Suppressor macrophage treated with lipopolysaccharide for 4 hours (primary cell): ENCODE measurements at places on chromosomes 13 and 19.

DNA sequence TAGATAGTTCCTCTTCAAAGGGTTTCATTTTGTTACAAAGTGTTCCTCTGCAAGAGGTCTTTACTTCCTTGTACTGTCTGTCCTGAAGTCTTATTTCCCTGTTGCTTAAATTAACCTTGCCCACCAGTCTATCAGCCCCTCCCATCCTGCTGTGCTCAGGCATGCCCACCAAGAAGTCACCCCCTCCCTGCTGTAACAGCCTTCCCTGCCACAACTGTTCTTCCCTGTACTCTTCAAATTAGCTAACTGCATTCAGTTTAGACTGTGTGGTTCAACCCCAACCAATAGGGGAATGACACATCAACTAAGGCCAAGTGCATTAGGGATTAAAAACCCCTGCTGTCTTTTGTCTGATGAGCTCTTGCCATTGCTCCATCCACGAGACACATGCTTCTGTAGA is 34.4 kb upstream of the ZNF562 start:
- DNase-seq = peak; percentile 18

GRCh38 chr19:43902399-43902798 is 32.7 kb downstream of the ZNF45 start:
- DNase-seq = no peak

GRCh38 chr13:105159841-105160240 is 1375.6 kb downstream of the EFNB2 start:
- DNase-seq = no peak

DNA sequence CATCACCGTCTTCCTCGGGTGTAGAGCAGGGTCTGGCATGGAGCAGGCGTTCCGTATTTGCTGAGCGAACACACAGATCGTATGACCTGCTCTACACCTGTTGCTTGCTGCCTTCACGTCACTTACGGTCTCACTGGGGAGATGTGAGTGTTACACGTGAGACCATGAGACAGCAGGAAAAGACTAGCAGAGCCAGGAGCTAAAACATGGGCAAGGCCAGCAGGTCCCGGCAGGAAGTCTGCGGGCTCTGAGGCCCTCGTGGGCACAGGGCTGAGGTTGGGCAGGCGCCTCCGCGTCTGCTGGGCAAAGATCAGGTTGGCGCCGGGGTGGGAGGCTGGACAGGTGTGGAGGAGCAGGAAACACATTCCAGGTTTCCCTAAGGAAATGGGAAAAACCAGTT is 19.7 kb upstream of the GTF3A start:
- no peak for DNase-seq

DNA sequence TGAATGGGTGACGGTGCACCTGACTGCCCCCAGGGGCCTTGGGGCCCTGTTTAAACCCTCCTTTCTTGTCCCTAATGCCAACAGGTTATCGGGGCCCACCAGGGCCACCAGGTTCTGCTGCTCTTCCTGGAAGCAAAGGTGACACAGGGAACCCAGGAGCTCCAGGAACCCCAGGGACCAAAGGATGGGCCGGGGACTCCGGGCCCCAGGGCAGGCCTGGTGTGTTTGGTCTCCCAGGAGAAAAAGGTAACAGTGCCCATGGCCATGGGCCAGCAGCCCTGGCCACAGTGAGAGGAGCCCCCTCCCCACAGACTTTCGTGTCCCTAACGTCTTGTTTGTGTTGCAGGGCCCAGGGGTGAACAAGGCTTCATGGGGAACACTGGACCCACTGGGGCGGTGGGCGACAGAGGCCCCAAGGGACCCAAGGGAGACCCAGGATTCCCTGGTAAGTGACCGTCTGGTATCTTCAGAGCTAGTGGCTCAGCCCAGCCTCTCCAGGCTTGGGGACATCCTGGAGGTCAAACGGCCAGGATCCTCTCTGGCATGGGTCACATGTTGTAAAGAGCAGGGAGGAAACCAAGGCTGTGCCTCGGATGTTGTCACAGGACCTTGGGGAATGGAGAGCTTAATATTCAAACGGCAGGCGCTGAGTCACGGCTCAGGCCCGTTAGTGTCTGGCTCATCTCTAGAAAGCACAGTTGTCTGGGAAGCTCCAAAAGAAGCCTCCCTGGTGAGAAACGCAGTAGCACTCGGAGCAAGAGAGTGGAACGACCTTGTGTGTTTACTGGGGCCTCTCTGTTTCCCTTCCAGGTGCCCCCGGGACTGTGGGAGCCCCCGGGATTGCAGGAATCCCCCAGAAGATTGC is 58.3 kb downstream of the RAB20 start:
- no peak for DNase-seq

DNA sequence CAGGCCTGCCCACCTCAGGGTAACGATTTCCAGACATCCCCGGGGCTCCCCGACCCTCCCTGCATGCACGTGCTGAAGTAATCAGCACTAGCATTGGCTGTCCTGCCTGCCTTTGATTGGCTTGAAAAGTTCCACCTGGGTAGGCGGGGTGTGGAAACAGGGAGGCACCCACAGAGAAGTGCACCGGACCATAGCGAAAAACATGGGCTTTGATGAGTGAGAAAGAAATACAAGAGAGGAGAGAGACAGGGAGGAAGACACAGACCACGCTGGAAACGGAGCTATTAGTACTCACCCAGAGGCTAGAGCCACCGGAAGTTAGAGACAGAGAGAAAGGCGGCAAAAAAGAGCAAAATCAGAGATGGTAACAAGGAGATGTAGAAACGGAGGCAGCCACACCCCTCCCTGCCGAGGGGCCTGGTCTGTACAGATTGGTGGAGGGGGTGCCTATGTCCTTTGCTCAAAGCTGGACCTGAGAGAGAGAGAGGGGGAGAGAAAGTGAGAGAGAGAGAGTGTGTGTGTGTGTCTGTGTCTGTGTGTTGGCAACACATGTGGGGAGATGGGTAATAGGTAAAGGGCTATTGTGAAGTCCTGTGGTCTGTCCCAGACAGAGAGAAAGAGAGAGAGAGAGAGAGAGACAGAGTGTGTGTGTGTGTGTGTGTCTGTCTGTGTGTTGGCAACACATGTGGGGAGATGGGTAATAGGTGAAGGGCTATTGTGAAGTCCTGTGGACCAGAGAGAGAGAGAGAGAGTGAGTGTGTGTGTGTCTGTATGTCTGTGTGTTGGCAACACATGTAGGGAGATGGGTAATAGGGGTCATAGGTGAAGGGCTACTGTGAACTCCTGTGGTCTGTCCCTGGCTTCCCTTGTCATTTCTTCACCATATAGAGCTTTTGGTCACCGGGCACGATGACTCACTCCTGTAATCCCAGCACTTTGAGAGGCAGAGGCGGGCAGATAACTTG is 2.9 kb downstream of the CGB3 start:
- DNase-seq = peak; percentile 27

DNA sequence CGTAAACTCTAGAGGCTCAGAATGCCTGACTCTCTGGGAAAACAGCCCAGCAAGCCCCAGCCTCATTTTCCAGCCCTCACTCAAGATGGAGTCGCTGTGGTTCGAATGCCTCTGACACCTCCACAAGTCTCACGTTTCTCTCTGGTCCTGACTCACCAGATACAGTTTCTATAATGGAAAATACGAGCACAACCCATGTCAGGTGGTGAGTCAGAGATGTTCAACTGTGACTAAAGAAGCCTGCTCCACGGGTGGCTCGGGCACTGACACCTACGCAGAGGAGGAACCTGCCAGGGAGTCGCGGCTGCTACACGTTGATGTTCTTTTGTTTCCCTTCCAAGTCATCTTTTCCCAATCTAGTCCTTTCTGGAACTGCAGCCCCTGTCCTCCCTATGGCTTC is 87.1 kb upstream of the STK24 start:
- DNase-seq = no peak

DNA sequence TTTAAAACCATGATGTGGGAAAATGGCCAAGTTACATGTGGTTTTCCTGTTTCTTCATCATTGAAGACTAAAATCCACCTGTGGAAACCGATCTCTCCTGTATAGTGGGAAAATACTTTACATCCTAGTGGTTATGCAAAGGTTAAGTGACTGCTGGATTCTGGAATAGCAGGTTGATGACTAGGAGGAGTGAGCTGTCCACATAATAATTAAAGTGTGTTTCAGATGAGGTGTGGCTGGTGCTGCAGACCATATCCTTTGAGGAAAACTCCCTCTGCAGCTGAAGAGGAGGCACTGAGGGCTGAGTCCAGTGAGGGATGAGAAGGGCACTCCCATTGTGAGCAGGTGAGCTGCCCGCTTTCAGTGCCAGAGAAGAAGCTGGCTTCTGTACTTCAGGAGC is 43.2 kb downstream of the DCLK1 start:
- DNase-seq = no peak

DNA sequence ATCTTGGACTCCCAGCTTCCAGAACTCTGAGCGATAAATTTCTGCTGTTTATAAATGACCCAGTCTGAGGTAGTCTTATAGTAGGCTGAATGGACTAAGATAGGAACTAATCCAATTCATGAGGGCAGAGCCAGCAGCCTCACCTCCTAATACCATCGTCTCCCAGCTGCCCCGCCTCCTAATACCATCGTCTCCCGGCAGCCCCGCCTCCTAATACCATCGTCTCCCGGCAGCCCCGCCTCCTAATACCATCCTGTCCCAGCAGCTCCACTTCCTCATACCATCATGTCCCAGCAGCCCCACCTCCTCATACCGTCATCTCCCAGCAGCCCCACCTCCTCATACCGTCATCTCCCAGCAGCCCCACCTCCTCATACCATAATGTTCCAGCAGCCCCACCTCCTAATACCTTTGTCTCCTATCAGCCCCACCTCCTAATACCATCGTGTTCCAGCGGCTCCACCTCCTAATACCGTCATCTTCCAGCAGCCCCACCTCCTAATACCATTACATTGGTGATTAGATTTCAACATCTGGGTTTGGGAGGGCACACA is 2.4 kb upstream of the ARGLU1 start:
- peak; percentile 57 for DNase-seq

- peak; percentile 72 for DNase-seq
Observed at GRCh38 chr19:50147462-50148423, 15.3 kb downstream of the IZUMO2 start.

DNA sequence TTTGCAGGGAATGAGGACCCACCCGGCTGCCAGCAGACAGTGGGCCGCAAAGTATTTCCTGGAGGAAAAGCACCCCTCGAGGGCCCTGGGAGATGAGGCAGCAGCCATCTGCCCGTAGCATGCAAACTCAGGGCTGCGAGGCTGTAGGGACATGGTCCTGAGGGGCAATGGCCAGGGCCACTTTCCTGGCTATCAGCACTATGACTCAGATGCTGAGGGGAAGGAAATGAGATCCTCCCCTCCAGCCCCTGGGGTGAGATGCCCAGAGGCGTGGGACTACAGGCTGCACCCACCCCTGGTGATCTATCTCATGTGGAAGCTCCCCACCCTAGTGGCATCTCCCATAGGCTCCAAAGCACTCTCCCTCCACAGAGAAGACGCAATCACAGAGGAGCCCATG is 80.1 kb downstream of the SLC7A1 start:
- no peak for DNase-seq

GRCh38 chr19:46718934-46719622 is 2.2 kb upstream of the PRKD2 start:
- DNase-seq = no peak

- no peak for DNase-seq
Observed at GRCh38 chr13:92833071-92833470, 393.5 kb upstream of the GPC6 start.

- DNase-seq = peak; percentile 48
Observed at GRCh38 chr13:92187378-92187989, 789.1 kb downstream of the GPC5 start.

DNA sequence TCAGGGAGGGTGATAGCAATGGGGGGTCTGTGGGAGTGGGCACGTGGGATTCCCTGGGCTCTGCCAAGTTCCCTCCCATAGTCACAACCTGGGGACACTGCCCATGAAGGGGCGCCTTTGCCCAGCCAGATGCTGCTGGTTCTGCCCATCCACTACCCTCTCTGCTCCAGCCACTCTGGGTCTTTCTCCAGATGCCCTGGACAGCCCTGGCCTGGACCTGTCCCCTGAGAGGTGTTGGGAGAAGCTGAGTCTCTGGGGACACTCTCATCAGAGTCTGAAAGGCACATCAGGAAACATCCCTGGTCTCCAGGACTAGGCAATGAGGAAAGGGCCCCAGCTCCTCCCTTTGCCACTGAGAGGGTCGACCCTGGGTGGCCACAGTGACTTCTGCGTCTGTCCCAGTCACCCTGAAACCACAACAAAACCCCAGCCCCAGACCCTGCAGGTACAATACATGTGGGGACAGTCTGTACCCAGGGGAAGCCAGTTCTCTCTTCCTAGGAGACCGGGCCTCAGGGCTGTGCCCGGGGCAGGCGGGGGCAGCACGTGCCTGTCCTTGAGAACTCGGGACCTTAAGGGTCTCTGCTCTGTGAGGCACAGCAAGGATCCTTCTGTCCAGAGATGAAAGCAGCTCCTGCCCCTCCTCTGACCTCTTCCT is 9.3 kb upstream of the CEACAM7 start:
- DNase-seq = no peak
